Brain pericyte (primary cell): ENCODE measurements at places on chromosomes 5 and 9.

DNA sequence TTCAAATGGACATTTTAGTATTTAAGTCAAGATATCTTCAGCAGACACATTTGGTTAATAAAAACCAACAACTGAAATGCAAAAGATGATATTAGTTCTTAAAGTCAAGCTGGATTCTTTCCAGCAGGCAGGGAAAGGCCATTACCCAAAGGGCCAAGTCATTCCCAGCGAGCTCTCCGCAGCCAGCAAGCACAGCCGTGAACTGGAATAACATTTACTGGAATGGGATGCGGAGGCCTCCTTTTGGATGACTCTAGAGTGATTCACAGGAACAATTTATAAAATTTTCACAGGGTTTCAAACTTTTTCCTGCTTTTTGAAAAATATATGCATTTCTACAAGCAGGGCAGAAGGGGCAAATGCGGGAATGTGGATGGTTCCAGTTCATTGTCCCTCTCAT, 76.6 kb upstream of the DAB2 start:
- DNase-seq: no peak

DNA sequence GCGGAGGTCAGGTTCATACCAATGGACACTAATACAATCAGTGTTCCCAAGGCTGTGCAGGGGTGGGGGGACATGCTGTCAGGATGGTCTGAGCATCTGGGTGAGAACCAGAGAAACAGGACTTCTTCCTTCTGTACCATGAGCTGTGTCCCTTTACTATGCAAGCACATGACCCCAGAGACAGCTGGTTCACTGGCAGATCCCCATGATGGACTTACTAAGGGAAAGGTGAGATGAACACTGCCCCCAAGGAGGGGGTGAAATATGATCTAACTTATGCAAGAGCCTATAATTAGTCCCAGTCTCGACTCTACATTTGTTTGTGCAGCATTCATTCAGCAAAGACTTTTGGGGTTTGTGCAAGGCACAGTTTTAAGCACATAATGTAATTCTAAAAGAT, 91.4 kb downstream of the LIFR start:
- peak; percentile 33 for DNase-seq

DNA sequence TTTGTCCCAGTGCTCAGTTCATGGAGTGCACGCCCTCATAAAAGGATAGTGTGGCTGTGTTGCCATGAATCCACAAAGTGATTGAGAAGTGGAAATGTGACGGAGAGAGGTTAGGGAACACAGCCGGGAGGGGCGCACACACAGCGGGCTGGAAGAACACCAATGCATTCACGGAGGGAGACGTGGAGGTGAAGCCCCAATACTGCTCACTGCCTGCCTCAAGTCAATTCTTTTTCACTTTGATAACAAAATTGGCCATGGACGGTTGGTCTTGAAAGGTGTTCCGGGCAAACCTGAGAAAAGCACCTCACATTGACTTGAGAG, 424.1 kb downstream of the MED10 start:
- no peak for DNase-seq

DNA sequence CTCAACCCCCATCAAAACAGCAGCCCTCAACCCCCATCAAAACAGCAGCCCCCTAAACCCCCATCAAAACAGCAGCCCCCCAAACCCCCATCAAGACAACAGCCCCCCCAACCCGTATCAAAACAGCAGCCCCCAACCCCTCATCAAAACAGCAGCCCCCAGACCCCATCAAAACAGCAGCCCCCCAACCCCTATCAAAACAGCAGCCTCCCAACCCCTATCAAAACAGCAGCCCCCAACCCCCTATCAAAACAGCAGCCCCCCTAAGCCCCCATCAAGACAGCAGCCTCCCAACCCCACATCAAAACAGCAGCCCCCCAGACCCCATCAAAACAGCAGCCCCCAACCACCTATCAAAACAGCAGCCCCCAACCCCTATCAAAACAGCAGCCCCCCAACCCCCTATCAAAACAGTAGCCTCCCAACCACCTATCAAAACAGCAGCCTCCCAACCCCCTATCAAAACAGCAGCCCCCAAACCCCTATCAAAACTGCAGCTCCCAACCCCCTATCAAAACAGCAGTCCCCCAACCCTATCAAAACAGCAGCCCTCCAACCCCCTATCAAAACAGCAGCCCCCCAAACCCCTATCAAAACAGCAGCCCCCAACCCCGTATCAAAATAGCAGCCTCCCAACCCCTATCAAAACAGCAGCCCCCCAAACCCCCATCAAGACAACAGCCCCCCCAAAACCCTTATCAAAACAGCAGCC, 1.2 kb downstream of the TPPP start:
- no peak for DNase-seq

- DNase-seq: no peak
Observed at GRCh38 chr5:9207817-9208418, 338.0 kb downstream of the SEMA5A start.

- no peak for DNase-seq
Observed at GRCh38 chr5:99076723-99077640, 148.2 kb upstream of the CHD1 start.

DNA sequence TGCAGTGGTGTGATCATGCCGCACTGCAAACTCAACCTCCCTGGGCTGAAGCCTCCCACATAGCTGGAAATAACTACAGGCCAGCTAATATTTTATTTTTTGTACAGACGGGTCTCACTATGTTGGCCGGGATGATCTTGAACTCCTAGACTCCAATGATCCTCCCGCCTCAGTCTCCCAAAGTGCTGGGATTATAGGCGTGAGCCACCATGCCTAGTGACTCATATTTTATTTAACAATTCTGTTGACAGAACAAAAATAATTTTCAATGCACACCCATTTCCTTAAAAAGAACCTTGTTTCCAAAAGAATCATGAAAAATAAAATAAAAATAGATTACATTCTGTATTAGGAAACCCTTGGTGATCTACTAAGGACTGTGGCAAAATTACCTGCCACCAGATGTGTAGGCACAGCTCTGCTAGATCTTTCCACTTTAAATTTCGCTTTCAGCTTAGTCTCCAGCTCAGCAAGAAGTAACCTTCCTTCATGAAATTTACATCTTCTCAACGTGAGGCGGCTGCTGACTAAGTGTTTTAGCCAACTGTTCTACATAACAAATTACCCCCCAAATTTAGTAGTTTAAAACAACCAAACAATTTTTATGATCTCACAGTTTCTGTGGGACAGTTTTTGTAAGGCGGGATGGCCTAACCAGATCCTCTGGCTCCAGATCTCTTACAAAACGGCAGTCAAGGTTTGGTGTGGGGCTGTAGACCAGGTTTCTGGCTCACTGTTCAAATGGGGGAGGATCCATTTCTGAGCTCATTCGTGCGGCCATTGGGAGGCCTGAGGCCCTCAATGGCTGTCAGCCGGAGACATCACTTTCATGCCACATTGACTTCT, 32.6 kb upstream of the GOLPH3 start:
- no peak for DNase-seq

GRCh38 chr5:100826133-100826532, 76.9 kb downstream of the ST8SIA4 start:
- no peak for DNase-seq

DNA sequence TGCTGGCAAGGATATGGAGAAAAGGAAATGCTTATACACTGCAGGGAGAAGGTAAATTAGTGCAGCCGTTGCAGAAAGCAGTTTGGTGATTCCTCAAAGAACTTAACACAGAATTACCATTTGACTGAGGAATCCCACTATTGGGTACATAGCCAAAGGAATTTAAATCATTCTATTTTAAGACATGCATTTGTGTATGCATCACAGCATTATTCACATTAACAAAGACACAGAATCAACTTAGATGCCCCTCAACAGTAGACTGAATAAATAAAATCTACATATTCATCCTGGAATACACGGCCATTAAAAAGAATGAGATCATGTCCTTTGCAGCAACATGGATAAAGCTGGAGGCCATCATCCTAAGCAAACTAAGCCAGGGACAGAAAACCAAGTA, 510.1 kb upstream of the CDH9 start:
- no peak for DNase-seq

GRCh38 chr5:127370631-127371030, 80.0 kb downstream of the MEGF10 start:
- DNase-seq: no peak

DNA sequence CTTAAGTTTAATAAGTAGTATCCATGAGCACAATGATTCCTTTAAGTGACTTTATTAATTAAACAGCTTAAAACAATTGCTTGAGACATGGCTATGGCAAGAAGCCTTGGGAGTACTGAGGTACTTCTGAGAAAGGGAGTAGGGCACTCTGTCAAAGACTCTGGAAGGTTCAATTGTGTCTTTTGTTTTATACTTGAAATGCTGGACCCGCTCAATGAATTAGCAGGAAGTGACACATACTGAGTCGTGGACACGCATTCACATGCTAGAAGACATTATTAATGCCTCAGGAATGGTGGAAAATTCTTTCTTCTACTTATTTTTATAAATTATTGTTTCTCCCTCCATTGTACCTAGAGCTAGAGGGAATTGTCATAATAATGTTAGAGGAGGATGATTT, 347.3 kb upstream of the ZNF608 start:
- no peak for DNase-seq

GRCh38 chr5:122362361-122362760, 50.3 kb downstream of the SNCAIP start:
- DNase-seq: no peak

GRCh38 chr5:120465436-120465961, 1.4 kb downstream of the PRR16 start:
- no peak for DNase-seq

DNA sequence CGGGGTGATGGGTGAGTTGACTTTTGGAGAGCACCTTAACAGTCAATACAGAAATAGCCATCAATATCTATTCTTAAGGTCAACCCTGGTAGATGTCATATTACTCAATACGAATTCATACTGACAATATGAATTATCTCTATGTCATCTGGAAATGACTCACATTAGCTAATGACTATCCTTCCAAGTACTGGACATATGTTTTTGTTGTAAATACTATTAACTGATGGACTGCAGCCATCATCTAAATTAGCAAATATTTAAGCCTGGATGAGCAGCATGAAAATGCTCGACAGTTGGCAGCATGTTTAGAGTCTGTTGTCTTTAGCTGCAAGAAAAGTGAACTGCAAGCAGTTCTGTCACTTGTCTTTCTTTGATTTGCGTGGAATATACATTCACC, 19.6 kb upstream of the ISOC1 start:
- no peak for DNase-seq

- DNase-seq: no peak
Observed at GRCh38 chr9:37187713-37188439, 67.5 kb downstream of the ZCCHC7 start.

GRCh38 chr5:169770109-169770508, 133.0 kb downstream of the DOCK2 start:
- no peak for DNase-seq

- peak; percentile 45 for DNase-seq
Observed at GRCh38 chr5:17882760-17883488, 248.7 kb downstream of the TAF11L14 start.

DNA sequence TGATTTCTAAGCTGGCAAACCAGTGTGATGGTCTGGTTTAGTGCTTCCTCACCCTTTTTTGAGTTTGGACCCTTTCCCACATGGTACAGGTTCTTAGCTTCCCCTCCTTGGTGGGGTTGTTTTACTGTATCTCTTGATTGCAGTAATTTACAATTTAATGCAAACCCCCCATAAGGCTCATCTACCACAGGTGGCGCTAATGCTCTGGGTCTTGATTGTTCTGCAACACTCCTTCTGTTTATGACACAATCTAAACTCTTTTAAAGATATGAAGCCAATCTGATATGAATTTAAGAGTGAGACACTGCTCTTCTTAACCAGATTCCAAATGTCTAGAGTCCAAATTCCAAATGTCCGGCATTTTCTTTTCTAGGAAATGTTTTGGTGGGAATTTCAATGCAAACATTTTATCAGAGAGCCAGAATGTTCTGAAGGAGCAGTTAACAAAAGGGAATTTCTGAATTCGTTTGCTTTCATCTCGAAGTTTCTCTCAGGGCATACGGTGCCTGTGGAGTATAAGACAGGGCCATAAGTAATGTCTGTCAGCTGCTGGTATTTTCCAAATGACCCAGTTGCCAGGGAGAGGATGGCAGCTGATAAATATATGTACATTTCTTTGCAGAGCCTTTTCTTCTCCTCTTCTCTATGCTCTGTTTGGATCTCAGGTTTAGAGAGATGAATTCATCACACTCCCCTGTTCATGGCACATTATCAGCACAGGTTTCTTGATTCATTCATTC, 246.8 kb downstream of the ARHGAP26 start:
- DNase-seq: no peak

DNA sequence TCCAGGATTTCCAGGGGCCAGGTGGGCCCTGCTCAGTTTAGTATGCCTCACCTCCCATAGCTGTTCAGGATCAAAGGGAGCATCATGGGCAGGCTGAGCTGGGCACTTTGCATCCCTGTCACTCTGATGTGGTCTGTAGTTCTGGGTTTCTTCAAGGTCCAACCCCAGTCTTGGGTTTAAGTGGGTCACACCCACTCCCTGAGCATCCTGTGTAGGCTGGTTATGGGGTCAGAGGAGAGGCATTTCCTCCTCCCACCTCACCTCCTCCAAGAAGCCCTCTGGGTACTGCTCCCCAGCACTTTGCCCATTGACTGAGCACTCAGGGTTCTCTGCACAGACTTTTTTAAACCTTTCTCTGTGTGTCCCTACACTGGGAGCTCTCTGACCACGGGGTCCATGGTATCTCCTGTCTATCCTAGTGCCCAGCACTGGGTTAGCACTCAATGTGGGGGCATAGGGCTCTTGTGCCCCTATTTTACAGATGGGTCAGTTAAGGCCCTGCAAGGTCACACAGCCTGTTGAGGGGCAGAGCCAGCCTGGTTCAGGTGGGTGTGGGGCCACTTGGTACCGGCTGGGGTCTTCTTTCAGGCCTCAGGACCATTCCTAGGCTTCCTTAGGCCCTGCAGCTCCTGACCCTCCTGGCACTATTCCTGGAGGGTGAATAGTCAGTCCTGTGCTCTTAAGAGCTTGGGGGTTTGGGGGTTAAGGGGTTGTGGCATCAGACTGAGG, 19.0 kb downstream of the CXXC5 start:
- DNase-seq: no peak

- no peak for DNase-seq
Observed at GRCh38 chr9:133521122-133522072, 3.4 kb downstream of the MYMK start.

GRCh38 chr5:180338001-180338707, 15.0 kb downstream of the GFPT2 start:
- no peak for DNase-seq

DNA sequence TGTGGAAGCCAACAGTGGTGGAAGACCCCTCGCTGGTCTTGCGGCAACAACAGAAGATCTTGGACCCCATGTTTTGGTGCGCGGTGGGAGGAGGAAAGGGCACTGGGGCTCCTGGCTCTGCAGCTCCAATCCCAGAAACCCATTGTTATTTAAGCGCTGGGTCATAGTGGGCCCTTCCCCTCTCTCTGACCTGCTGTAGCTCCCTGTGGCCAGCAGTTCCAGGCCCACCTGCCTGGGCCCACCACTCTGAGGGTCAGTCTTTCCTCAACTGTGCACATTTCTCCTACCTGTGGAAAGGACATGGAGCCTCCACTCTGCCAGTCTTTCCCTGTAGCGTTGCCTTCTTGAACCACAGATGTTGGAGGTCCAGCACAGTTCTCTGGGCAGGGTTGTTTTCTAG, at the start of gene TEX53:
Gene TEX53 (minus strand): TSS at position 101 of the 400 bp plus-strand sequence. CDS start 31 bp downstream, at position 70.
- no peak for DNase-seq

GRCh38 chr9:113309204-113309813, 6.1 kb upstream of the RNF183 start:
- no peak for DNase-seq

GRCh38 chr5:43336159-43336558, 22.9 kb upstream of the HMGCS1 start:
- no peak for DNase-seq

- DNase-seq: no peak
Observed at GRCh38 chr9:127104581-127105311, 17.7 kb downstream of the ANGPTL2 start.
